ENCODE measurements at places on chromosomes 4 and X. TPM values are rescaled to one million over a fixed set of nuclear protein-coding genes. Genes with fewer than 3 reads are reported as not detected.

The UBQLN2 gene
- 9.3 TPM for total RNA-seq

The TRIM2 gene
- 68.0 TPM for total RNA-seq

The ADAMTS3 gene
- 3.6 TPM for total RNA-seq

The ALB gene
- total RNA-seq: 0.12 TPM

The PF4V1 gene
- total RNA-seq: 0.33 TPM

The STARD8 gene
- total RNA-seq: 8.7 TPM

The ATRX gene
- total RNA-seq: 79.4 TPM

The CXCL13 gene
- total RNA-seq: not detected

The HS6ST2 gene
- 0.25 TPM for total RNA-seq

The ZNF630 gene
- 1.5 TPM for total RNA-seq

The MAGEA2 gene
- not detected for total RNA-seq

The FGFBP1 gene
- not detected for total RNA-seq

The TNIP3 gene
- 0.25 TPM for total RNA-seq

The RNF150 gene
- total RNA-seq: 1.3 TPM

The NFKB1 gene
- 32.0 TPM for total RNA-seq

The PPEF2 gene
- total RNA-seq: under 0.01 TPM

The ELOVL6 gene
- 22.2 TPM for total RNA-seq

The TMEM187 gene
- total RNA-seq: 6.1 TPM

The NSG1 gene
- total RNA-seq: not detected

The CLNK gene
- total RNA-seq: not detected

The USP17L25 gene
- not detected for total RNA-seq

The NPNT gene
- 1.1 TPM for total RNA-seq

The MGARP gene
- total RNA-seq: 3.1 TPM

The TCP11X2 gene
- total RNA-seq: not detected

The HS3ST1 gene
- under 0.01 TPM for total RNA-seq

The FAM236C gene
- total RNA-seq: not detected

The CTAG1A gene
- total RNA-seq: not detected

The TLR2 gene
- 0.44 TPM for total RNA-seq

The ARSJ gene
- 40.9 TPM for total RNA-seq

The DUX4 gene
- total RNA-seq: not detected

The SCRG1 gene
- total RNA-seq: 0.33 TPM

The RENBP gene
- 2.0 TPM for total RNA-seq

The TCEAL2 gene
- total RNA-seq: not detected

The PAK3 gene
- 2.9 TPM for total RNA-seq

The ZMAT1 gene
- 0.66 TPM for total RNA-seq

The MAGIX gene
- total RNA-seq: 1.4 TPM

The AMBN gene
- total RNA-seq: not detected

The NPY1R gene
- total RNA-seq: under 0.01 TPM

The PFKFB1 gene
- not detected for total RNA-seq

The DOK7 gene
- total RNA-seq: not detected

The CAPN6 gene
- total RNA-seq: under 0.01 TPM

The TMEM150C gene
- 0.44 TPM for total RNA-seq

The RAB41 gene
- not detected for total RNA-seq

The NMU gene
- 1.3 TPM for total RNA-seq

The MAGEA2B gene
- total RNA-seq: not detected

The LONRF3 gene
- total RNA-seq: 1.00 TPM

The HTR2C gene
- under 0.01 TPM for total RNA-seq

The NEUROG2 gene
- total RNA-seq: not detected

The ZBED1 gene
- total RNA-seq: 35.2 TPM

The C4orf17 gene
- total RNA-seq: not detected

The CDKL2 gene
- 2.5 TPM for total RNA-seq
